Non-pigmented ciliary epithelial cell (primary cell): ENCODE measurements at places on chromosomes 4 and X.
A peak's percentile ranks its signal among the peaks of the same experiment; 100 is the strongest.

DNA sequence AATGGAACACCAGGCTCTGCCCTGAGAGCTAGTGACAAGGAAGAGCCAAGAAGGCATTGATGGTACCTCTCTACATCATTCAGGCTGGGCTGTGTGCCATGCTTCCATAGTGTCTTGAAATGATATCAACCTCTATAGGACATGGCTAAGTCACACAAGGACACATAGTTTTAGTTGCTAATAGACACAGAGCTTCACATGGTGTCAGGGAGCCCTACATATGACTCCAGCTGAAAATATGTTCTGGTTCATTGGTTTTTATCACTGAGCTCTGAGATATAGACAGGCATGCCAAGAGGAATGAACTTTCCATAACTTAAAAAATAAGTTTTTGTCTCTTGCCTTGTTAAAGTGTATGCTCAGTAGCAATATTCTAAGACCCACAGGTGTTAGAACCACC, 72.1 kb upstream of the PRKG2 start:
- no peak for DNase-seq

GRCh38 chrX:6985537-6985936, 162.0 kb upstream of the STS start:
- DNase-seq = no peak

DNA sequence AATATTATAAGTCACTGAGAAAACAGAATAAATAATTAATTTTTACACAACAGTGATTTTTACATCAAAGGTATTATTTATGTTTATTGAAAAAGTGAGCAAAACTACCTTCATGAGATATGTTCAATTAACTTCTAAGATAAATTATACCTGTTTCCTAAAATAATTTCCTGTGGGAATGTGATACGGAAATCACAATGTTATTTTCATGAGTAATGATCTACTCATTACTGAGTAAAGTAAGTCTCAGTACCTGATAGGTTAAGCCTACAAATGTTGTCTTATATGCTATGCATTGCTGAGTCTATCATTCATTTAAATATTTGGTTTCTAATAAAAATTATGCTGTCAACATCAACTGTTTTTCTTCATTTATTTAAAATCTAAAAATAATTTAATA, 324.0 kb downstream of the STPG2 start:
- no peak for DNase-seq

DNA sequence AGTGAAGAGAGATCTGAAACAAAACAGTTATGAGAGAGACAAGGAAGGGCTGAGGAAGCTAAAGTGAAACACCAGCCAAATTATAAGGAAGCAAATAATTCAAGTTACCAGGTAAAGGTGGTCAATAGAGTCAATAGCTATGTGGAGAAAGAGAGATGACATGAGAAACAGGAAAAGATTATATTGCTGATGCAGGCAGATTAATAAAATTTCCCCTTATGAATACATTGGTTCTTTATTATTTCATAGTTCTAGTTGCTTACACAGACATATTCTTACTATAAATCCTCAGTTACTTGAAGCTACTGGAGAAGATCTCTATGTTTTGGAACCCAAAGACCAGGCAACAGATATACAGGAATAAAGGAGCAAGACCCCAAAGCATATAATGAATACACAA, 273.7 kb upstream of the CTSO start:
- DNase-seq = no peak

DNA sequence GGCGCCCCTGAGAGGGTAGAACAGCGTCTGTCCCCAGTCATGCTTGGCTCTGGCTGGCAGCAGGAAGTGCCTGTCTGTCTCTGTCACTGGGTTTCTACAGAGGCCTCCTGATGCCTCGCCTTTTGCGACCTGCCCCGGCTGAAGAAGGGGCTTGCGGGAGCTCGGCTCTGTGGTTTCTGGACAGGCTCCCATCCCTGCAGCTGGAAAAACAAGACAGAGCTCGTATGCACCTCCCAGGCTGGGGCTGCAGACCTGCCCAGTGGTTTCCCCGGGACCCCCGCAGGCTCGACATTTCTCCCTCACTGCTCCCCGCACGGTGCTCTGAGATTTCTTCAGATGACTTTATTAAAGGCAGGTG, 57.0 kb upstream of the SORCS2 start:
- DNase-seq = no peak

DNA sequence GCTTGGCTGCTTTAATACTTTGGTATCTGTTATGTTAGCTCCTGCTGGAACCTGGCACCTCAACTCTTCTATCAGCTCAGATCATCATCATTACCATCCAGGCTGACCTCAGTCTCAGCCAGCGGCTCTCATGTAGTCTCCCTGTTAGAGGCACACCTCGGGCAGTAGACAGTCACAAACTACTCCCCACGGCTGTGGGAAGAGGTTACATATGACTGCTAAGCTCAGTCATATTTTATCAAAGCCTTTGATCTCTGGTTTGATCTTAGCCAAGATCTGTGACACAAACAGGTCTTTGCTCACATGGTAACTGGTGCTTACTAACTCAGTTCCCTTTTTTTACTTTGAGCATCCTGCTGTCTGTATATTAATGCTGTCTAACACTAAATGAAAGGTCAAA, 384.9 kb downstream of the CENPC start:
- DNase-seq = no peak

DNA sequence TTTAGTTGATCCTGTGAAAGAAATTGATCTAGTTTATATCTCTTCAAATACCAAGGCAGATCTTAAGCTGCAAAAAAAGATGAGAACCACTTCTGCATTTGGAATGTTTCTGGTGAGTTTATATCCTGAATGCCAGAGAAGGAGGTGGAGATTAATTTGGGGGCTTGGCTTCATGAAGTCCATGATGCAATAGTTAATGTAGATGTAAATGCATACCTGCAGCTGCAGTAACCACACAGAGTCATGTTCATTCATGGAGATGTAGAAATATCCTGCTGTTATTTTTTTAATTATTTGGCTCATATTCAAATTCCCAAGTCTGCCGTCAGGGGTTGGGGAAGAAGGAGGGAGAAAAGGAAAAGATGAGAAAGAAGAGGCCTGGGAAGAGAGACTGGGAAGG, at the start of gene SULT1E1:
SULT1E1 (minus strand) TSS at position 94 of the 400 bp plus-strand sequence. CDS start 2,501 bp downstream, outside the sequence.
- DNase-seq = peak; percentile 19

DNA sequence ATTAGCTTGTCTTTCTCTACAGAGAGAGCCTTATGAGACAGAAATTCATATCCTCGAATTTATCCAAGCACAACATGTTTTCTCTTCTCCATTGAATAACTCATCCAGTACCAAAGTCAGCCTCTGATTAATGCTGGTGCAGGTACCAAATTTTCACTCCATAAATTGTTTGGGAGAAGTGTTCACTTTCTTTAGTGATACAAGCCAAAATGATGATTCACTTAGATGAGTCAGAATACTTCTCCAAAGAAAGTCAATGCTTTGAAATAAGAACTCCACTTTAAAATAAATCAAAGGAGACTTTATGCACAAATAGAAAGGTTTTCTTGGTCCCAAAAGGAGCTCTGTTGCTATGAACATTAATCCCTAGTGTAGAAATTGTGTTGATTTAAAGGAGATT, 60.2 kb downstream of the MAOB start:
- no peak for DNase-seq

GRCh38 chr4:104138116-104138515, 356.6 kb downstream of the CXXC4 start:
- no peak for DNase-seq

DNA sequence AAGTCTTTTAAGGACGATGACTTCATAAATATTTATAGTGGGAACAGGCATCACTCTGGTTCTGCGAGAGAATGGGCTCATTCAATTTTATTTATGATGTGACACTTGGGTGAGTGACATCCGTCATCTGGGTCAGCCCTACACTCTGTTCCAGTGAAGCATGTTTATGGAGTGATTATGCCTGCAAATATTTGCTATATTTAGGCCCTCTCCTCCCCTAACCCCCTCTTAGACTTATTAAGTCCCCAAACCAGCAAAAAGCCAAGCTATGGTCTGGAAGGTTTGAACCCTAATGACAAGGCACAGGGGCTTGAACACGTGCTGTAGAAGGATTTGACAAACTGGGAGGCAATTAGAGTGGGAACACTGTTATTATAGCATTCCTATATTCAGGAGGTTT, 55.9 kb downstream of the C4orf51 start:
- no peak for DNase-seq

GRCh38 chrX:155888139-155888538, 7.0 kb downstream of the VAMP7 start:
- DNase-seq = peak; percentile 49

DNA sequence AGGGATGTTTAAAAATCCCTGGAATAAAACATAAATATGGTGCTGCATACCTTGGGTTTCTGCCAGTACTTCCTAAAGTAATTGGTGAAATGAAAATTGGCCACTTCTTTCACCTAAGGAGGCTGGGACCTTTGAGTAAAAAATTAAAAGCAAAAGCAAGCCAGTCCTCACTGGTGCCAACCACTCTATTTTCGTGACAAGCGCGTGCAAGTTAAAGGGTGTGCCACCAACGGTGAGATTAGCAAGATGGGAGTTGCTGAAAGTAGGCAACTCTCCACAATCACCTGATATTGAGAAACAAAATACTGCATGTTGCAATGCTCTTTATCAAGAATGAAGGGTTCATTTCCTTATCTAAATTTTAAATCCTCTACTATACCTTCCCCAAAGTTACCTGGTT, 19.7 kb upstream of the RTL9 start:
- DNase-seq = no peak

- DNase-seq = no peak
Measured at GRCh38 chr4:87882321-87882720, 49.6 kb downstream of the MEPE start.

GRCh38 chr4:40840985-40841571, 91.3 kb downstream of the NSUN7 start:
- peak; percentile 85 for DNase-seq
